ENCODE measurements at places on chromosomes 2 and 18.

- DNase-seq = no peak
Observed at GRCh38 chr2:56260415-56260814, 76.6 kb downstream of the CCDC85A start.

GRCh38 chr2:62354771-62355561 is 151.0 kb downstream of the TMEM17 start:
- DNase-seq = no peak

GRCh38 chr18:5103693-5104092 is 93.4 kb downstream of the AKAIN1 start:
- DNase-seq = no peak

DNA sequence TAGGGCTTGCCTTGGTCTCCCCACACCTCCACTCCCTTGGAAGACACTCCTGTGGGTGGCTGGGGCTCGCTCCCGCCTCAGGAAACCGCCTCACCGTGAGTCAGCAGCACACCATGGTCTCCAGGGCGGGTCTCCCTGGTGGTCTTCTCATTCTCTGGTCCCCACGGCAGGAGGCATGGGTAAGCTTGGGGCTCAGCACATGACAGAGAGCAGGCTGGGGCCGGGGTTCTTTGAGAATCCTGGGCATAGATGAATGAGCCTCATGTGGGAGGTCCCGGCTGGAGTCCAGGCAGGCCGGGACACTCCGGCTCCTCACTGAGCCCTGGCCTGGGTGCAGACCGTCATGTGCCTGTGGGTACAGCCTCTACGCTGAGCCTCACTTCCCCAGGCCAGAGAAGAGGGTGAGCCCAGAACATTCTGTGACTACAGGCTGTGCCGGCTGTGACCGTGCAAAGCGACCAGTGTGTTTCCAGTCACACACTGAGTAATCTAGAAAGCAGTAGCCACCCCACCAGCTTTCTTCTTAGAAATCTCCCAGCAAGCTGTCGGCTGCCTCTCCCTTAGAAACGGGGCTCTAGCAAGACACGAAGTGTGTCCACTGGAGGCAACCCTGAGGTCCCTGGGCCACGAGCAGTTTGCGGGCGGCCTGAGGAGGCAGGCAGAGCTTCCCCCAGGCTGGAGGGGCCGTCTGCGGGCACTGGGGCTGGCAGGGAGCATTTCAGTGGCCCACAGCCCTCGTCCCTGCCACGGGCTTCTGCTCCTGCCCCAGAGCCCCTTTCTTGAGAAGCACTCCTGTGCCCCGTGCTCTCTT is 93.1 kb downstream of the RHOB start:
- no peak for DNase-seq

DNA sequence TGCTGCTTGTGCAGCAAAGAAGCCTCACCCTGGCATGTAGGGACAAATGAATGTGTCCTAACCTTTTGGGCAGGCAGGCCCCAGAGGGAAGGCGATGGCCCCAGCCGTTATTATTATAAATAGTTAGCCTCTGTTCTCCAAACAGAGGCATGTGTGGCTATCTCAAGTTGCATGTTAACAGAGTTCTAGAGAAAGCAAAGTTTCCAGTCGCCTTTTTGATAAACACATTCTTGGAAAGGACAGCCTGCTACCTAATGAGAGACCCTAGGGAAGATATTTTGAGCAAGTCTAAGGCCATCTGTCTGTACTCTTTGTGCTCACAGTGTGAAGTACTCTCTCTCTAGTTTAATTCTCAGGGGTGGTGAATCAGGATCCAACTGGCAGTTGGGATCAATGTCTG is 97.4 kb upstream of the FHL2 start:
- DNase-seq = no peak

GRCh38 chr18:73043611-73044010 is 175.8 kb upstream of the NETO1 start:
- no peak for DNase-seq

- no peak for DNase-seq
Observed at GRCh38 chr2:111157071-111157661, 36.5 kb downstream of the BCL2L11 start.

DNA sequence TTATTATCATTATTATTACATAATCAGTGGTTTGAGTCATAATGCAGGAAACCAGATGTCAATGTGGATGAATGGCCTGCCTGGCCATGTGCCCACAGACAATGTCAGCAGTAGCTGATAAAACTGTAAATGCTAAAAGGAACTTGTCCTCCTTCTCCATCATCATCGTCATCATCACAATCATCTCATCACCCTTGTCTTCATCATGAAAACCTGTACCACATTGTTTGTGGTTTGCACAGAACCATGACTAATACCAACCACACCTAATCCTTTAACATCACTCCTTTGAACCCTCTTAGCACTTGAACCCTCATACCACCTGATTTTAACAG is 96.0 kb downstream of the HNMT start:
- no peak for DNase-seq

DNA sequence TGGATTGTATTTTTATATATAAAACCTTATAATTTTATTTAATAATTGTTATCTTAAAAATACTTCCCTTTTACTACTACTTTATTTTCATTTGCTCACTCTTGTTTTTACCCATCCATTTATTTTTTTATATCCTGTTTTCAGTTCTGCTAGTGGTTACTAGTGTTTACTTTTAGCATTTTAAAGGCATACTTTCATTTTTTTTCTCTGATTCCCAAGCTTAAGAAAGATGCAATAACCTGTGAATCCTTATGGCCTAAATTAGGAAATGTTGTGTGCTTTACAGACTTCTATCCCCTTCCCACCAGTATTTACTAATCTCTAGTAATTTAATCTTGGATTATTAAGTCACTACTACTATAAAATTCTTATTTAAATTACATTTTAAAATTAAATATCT is 140.0 kb downstream of the SMAD7 start:
- DNase-seq = no peak

DNA sequence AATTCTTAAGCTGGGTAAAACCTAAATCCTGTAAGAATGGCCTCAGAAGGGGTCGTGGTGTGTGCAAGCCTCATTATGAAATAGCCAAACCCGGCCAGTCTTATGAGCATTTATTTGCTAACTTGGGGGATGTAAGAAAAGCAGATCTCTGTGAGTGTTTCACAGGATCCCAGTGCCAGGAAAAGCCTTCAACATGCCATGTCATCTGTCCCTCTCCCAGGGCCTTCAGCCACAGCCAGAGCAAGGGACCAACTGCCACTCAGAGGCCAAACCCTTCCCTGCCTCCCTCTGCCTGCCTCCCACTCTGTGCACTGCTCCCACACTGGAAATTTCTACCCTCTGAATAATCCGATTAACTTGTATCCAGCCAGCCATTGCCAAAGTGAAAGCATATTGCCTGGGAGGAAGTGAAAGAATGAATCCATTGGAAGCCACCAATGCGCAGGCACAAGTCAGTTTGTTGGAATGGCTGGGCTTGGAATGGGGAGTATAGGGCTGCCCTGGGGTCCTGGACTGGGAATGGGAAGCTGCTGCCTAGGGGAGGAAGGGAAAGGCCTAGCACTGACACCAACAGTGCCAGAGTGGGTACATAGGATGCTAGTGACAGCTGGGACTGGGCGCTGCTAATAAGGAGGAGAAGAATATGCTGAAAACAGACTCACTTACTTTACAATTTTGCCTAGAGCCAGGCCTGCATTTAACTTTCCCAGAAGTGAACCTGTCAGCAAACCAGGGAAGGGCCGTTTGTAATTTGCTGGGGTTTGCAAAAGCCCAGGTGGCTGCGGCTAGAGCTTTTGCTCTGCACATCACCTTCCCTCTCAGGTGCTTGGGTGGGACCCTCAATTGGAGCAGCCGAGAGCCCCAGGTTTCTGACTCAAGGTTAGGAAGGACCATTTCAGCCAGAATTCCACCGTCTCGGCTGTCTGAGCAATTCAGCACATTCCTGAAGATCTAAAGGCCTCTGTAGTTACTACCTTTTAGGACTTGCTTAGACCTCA is 146.6 kb upstream of the NCK2 start:
- DNase-seq = no peak

- DNase-seq = no peak
Observed at GRCh38 chr2:38093527-38094165, 17.7 kb upstream of the CYP1B1 start.

DNA sequence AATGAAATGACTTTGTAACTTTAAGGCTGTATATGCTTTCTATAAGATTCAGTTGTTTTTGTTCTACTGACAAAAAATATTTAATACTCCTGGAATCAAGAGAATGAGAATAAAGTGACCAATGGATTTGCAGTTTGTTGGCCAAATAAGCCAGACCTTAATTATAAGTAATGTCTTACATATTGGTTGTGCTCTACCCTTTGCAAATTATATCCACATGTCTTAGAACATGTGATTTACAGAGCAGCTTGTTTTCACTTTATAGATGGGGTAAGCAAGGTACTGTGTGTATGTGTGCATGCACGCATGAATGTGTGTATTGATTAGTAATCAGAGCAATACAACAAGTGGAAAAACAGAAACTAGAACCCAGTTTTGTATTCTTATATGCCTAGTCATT is 59.1 kb downstream of the RMDN2 start:
- no peak for DNase-seq

GRCh38 chr2:232998666-232998985 is 14.4 kb downstream of the NGEF start:
- DNase-seq = no peak

DNA sequence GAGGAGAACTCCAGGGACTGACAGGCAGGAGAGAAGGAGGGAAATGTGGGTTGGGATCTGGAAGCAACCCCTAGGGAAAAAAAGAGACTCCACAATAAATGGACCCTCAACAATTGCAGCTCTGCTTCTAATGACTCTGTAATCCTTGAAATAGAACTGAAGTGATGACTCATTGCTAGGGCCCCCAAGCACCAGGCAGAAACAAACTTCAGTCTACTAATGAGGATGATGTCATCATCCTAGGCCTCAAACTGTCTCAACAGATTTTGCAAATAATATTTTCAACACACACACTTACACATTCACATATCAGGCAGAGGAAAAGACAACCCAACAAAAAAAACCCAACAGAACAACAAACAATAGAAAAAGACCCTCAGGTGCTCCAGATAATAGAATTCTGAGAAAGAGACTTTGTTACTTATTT is 143.3 kb downstream of the HDAC4 start:
- no peak for DNase-seq

- DNase-seq = no peak
Observed at GRCh38 chr2:203786549-203787351, 80.3 kb downstream of the CD28 start.

- no peak for DNase-seq
Observed at GRCh38 chr2:167825664-167826063, 421.7 kb downstream of the STK39 start.

DNA sequence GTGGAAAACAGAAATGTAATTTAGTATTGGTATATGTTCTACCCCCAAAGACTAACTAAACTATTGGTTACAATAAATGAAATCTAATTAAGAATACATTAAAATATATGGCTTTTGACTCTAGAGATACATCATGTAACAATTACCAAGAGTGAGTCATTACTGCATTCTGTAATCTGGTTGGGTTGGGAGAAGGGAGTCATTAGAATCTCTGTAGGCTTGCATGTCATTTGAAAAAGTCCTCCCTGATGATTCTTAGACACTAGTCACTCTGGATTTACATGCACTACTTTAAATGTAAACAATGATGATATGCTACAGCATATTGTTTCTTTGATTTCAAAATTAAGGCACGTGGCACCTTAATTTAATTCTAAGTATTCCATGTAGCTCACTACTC is 293.4 kb upstream of the CHST9 start:
- DNase-seq = no peak

- DNase-seq = no peak
Observed at GRCh38 chr2:116141891-116142474, 1672.5 kb upstream of the DDX18 start.

GRCh38 chr2:126770466-126770865 is 114.5 kb downstream of the GYPC start:
- DNase-seq = no peak

- no peak for DNase-seq
Observed at GRCh38 chr2:146027156-146027555, 1507.2 kb upstream of the ZEB2 start.

- no peak for DNase-seq
Observed at GRCh38 chr2:105417857-105418436, 19.1 kb upstream of the FHL2 start.
